ENCODE measurements at places on chromosomes 4 and X.

GRCh38 chr4:42412251-42412650 is 15.0 kb downstream of the SHISA3 start:
- DNase-seq, result no peak

DNA sequence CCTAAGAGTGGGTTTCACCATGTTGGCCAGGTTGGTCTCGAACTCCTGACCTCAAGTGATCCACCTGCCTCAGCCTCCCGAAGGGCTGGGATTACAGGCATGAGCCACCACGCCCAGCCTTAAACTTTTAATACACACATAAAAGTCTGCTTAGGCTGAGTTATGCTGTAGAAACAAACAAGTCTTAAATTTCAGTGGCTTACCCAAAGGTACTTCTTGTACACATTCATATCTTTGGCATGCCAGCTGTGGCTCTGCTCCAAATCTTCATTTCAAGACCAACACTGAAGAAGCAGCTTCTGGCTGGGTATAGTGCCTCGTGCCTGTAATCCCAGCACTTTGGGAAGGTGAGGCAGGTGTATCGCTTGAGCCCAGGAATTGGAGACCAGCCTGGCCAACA is 80.3 kb downstream of the PPEF2 start:
- DNase-seq, result no peak

DNA sequence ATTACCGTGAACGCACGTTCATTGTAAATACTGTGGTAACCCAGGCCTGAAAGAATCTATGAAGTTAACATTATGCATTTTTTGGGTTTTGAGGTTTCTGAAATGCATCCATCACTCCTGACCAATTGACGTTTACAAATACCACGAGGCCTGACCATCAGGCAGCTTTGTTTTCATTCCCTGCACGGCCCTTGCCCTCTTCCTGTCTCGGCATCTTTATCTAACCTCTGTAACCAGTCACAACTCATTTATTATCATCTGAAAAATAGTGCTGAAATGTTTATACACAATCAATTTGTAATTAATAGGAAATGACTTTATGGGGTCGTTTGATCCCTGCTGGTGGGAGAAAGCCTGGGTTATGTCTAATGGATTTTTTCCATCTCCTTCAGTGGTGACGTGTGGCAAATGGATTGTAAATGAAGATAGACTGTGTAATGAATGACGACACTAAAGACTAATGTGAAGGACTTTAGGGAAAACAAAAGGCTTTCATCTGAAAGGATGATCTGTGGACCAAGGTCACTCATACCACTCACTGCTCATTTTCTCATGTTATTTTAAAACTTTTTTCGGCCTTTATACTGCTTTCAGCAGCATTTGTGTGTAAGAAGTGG is 102.7 kb upstream of the SORBS2 start:
- DNase-seq, result no peak

DNA sequence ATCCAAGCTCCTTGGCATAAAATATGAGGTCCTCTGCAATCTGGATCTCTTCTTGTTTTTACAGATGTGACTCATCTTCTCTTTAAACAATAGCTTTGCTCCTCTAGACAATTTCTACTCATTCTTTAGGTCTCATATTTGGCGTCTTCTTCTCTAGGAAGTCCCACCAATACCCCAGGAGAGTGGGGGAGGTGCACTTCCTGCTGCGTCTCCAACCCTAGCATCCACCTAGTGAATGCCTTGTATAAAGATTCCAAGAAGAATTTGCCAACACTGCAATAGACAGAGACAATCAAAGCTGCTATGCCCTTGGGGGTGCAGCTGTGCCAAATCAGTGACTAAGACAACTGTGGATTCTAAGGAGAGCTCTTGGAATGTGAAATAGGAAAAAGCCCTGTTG is 45.7 kb upstream of the SLC10A7 start:
- no peak for DNase-seq

DNA sequence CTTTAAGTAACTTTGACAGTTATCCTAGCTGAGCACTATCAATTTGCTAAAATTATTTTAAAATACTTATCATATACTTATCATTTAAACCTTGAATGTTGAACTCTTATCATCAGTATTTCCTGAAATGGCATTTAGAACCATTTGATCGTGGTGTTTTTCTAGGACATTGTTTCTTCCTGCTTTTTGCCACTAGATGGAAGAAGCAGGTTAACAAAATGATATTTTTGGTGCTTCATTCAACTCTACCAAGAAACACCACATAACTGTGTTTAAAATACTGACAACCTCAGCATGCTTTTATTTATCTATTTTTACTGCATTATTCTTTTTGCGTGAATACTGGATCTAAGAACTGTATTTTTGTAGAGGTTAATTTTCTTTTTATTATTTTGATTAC is 44.6 kb downstream of the C4orf33 start:
- no peak for DNase-seq

- no peak for DNase-seq
Measured at GRCh38 chr4:616091-616490, 9.3 kb upstream of the PDE6B start.

DNA sequence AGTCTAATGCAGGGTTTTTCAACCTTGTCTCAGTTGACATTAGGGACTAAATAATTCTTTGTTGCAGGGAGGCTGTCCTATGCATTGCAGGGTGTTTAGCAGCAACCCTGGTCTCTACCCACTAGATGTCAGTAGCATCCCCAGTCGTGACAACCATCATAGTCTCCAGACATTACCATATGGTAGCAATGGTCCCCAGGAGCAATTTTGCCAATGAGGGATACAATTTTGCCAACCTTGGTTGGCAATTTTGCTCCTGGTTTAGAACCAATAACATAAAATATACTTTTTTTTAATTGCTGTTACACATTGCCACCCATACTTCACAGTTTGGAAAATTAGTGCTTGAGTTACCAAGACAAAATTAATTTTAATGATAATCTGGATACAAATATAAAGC is 6.0 kb downstream of the EREG start:
- peak; percentile 10 for DNase-seq

DNA sequence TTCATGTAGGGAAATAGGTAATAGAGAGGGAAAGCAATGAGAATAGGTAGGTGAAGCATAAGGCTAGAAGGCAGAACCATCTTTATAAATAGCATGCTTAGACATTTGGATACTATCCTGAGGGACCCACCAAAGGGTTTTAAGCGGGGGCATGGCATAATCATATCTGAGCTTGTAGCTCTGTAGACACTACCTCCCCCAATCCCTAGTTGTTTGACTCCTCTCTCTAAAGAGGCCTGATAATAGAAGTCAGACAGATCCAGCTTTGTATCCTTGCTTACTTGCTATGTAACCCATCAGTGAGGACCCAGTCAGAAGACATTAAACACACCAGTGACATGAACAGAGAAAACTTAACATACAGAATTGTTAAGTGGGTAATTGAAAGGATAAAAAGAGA is 58.7 kb downstream of the SCFD2 start:
- no peak for DNase-seq

- peak; percentile 25 for DNase-seq
Measured at GRCh38 chrX:17654116-17654515, 83.2 kb upstream of the SCML1 start.

GRCh38 chr4:81700189-81700588 is 228.5 kb upstream of the RASGEF1B start:
- no peak for DNase-seq

DNA sequence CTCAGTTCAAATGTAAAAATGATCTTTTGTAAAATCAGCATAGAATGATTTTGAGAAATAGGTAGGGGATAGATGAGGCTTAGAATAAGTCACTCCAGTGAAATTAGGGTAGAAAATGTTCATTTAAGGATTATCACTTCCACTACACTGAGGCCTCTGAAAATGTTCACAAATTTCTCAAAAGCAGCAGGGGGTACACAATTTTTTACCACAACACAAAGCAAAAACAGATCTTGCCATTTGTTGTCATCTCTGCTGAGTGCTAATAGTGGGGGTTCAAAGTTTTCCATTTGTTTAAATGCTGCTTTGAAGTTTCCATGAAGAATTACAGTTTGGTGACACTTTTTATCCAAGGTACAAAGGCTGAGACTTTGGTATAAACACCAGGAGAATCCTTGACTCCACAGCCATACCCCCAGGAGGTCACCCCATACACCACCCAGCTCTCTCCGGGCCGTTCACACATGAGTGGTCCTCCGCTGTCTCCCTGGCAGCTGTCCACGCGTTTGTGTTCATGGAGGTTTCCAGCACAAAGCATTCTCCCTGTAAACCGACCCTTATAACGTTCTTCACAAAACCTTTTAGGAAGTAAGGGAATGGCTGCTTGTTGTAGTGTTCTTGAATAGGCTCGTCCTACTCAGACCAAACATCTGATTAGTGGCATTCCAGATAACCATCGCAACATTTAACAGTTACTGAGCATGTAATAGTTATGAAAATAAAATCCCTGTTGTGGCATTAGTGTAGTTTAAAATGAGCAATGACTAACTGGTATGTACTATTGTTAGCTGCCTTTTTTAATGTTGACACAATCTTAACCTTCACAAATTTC is 71.0 kb downstream of the PRSS12 start:
- DNase-seq, result no peak

- DNase-seq, result no peak
Measured at GRCh38 chr4:121256887-121257466, 92.9 kb upstream of the TNIP3 start.

GRCh38 chr4:125421547-125421946 is 106.8 kb downstream of the FAT4 start:
- no peak for DNase-seq

DNA sequence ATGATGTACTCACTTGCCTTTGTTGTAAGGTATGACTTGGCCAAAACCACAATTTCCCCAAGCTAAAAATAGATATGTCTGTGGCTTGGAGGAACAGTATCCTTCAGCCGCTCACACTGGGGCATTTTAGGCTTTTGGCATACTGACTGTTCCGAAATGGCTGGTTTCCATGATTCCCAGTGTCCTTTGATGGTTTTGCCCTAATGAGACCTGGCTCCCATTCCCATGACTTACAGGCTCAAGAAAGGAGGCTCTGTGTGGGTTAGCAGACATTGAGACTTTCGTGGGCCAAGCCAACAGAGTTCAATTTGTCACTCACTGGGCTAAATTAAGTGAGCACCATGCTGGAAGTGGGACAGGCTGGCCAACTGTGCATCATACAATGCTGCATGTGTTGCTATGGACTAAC is 150.6 kb downstream of the CEP135 start:
- DNase-seq, result no peak

DNA sequence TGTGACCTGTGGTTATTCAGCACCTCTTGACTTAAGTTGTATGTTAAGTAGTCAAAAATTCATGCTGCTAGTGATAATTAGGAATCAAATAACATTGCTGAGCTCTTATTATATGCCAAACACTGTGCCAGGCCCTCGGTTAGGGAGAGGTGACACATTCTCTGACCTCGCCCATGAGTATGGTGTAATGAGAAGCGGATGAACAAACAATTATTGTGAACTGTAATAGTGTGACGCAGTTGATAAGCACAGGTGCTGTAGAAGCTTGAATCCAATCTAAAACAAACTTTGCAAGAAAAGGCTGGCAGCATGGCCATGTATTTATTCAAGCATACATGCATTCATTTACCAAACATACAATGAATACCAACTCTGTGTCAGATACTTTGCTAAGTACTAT is 303.5 kb upstream of the HS3ST1 start:
- no peak for DNase-seq

DNA sequence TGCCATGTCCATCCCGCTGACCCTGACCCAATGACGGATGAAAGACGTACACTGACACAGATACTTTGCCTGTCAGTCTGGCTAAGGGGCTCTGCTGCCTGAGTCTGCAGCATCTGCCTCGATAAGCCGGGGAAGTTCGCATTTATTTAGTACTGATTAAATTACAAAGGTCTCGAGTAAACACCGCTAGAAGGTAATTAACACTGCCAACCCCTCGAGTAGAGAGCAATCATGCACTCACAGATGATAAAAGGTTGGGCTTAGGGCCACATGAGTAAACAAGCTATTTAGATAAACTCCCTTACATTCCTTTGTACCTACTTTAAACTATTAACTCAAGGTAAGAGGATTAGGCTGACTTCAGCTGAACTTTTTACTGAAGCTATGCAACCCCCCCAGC is 16.0 kb upstream of the RBMXL3 start:
- DNase-seq, result no peak

DNA sequence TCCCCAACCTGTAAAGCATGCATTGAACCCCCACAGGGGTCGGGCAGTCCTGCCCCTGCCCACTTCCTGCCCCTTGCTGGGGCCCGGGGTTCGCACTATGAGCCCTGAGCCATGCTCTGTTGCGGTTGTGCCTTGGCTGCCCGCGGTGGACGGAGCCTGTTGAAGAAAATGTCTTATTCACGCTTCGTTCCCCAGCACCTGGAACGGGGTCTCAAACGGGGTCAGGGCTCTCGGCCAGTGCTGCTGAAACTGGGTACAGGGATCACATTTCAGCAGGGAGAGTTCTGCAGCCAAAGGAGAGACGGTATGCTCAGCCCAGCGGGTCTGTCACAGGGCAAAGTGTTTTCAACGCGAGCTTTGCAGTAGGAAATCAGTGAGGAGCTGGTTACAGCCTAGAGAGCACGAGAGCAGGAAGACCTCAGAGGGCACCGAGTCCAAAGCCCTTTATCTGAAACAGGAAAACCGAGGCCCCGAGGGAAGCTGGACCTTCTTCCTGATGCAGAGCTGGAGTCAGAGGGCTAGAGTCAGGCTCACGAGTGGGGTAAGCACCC is 46.3 kb upstream of the AFAP1 start:
- no peak for DNase-seq

DNA sequence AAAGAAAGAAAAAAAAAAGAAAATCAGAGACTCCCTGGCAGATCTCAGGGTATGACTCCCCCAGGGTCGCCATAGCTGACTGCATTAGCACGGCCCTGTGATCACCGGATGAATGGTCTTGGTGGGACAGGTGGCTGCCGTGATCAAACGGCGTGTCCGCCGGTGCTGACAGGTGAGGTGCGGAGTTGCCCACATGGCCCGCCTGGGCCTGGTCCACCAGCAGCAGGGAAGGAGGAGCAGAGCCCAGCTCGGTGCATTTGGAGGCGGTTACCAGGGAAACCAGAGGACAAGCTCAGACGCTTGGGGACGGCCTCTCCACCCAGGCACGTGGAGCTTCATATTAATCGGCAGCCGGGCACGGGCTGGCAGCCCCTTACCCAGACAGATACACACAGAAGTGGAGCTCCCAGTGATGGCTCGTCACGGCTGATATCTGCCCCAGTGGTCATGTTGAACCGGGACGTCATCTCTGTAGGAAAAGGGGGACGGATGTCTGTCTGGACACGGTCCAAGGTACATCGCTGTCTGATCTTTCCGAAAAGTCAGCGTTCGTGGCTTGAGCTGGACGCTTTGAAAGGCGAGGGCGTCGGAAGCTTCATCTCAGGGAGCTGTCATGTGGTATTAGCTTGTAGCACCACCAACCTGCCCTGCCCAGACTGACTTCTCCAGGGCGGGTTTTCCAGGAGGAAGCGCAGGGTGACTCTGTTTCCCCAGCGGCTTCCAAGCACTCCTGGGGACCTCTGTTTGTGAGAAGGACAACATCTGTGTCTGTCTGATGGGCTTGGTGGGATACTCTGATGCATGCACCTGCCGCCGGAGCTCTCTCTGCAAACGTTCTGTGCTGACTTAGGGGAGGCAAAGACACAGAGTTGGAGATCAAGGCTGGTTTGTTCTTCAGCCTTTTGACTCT is 180.7 kb downstream of the CRLF2 start:
- DNase-seq, result no peak
